ENCODE measurements at places on chromosomes 3 and 15. TPM values are rescaled to one million over a fixed set of nuclear protein-coding genes. Genes with fewer than 3 reads are reported as not detected.

CFAP20DC gene
- 0.83 TPM for total RNA-seq

UQCRC1 gene
- 99.9 TPM for total RNA-seq

BRPF1 gene
- total RNA-seq = 36.5 TPM

IL17RE gene
- total RNA-seq = 0.34 TPM

IQCF5 gene
- total RNA-seq = not detected

CPNE9 gene
- 1.2 TPM for total RNA-seq

VEPH1 gene
- total RNA-seq = not detected

C3orf20 gene
- total RNA-seq = 0.34 TPM

ISL2 gene
- total RNA-seq = 0.22 TPM
